ENCODE measurements at places on chromosomes 5 and 9. TPM values are rescaled to one million over a fixed set of nuclear protein-coding genes. Genes with fewer than 3 reads are reported as not detected.

GRCh38 chr9:79286992-79287707 lies 284.6 kb upstream of the TLE4 start:
- no peaks in the 10 kb centered on the region for H3K4me1 ChIP-seq
- no peak overlapping the region for H3K27ac ChIP-seq
- no peaks in the 10 kb centered on the region for H3K36me3 ChIP-seq
- H3K4me3 ChIP-seq: no peak overlapping the region
- no peak for DNase-seq
- H3K27me3 ChIP-seq: no peaks in the 10 kb centered on the region

- no peaks in the 10 kb centered on the region for H3K36me3 ChIP-seq
- H3K4me1 ChIP-seq: no peaks in the 10 kb centered on the region
- H3K27ac ChIP-seq: no peak overlapping the region
- H3K27me3 ChIP-seq: no peaks in the 10 kb centered on the region
- no peak overlapping the region for H3K4me3 ChIP-seq
- no peak for DNase-seq
These were observed 462.7 kb downstream of the EBF1 start for GRCh38 chr5:158637039-158637438.

- H3K27me3 ChIP-seq: no peaks in the 10 kb centered on the region
- no peak overlapping the region for H3K27ac ChIP-seq
- H3K4me3 ChIP-seq: no peak overlapping the region
These were observed 11.0 kb upstream of the CCDC171 start for GRCh38 chr9:15541872-15542271.

DNA sequence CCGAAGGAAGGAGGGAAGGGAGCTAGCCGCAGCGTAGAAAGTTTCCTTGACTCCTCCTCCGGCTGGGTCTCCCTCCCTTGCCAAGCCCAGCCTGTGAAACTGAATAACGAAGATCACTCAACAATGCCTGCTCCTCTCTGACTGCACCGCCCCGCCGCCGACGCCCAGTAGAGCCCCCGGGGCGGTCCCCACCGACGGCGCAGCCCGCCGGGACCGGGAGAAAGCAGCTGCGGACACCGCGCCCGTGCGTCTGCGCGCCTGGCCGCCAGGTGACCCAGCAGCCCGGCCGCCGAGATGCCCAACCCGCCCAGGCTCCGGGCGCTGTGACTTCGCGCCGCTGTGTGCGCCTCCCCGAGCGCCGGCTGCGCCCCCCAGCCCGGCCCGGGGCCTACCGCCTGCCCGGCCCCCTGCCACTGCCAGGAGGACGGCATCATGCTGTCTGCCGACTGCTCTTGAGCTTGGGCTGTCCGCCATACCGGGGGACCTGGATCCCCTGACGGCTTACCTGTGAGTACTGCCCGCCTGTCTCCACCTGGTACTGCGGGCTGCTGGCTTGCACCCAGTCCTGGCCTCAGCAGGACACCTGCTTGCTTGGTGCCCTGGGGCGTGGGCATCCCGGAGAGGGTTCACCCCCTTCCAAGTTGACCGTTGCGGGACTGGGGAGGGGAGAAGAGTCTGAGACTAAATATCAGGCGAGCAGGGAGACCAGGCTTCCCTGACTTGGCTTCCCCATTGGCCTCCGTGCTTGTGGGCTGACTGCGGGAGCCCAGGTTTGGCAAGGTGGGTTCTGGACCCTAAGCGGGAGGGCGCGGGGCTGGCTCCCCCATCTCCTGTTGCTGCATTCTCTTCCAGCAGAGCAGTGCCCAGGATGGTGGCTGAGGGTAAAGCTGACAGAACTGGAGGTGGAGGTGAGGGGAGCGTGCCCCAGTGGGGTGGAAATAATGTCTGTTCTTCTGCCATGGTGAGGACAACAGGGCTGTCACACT lies 26.2 kb upstream of the SPTLC1 start:
- H3K27me3 ChIP-seq: peaks cover 3% of the 10 kb centered on the region
- H3K4me3 ChIP-seq: peak overlapping the region; percentile 69
- no peaks in the 10 kb centered on the region for H3K4me1 ChIP-seq
- no peak overlapping the region for H3K27ac ChIP-seq
- DNase-seq: peak; percentile 64
- peaks cover 2% of the 10 kb centered on the region for H3K36me3 ChIP-seq

GRCh38 chr5:56167519-56167918 lies 65.6 kb downstream of the ANKRD55 start:
- H3K27ac ChIP-seq: no peak overlapping the region
- H3K36me3 ChIP-seq: no peaks in the 10 kb centered on the region
- DNase-seq: no peak
- no peak overlapping the region for H3K4me3 ChIP-seq
- no peaks in the 10 kb centered on the region for H3K27me3 ChIP-seq

DNA sequence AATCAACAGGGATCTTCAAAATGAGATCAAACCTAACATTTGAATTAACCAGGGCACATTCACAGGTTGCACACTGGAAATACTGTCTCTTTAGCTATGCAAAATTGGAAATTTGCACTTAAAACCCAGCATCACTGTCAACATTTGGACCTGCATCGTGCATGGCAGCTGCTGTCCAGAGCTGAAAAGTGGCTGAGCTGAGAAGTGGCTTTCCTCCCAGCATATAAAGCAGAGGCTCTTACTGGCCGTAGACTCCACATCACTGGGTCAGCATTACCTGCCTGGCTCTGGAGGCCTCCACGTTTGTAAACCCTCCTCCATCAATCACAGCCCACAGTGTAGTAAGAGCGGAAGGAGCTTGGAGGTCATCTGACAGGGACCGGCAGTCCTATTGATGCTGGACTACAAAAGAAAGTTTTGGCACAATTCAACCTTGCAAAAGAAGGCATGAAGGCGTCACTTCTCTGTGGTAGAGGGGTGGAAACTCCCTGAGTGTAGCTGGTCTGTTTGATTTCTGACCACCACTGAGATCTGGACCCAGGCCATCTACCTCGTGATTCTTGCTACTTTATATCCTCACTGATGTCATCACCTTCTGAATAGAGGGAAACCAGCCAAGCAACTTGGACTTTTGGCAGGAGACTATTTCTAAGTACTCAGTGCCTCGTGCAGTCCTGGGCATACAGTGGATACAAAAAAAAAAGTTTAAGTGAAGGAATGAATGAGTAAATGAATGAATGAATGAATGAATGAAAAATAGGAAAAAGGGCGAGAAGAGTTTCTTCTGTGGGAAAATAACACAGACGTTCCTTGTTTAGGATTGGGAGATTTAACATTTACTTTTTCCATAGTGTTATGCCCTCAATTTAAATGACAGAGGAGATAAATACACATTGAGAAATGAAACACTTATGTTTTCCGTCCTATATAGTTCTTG lies 14.8 kb downstream of the RASEF start:
- no peak overlapping the region for H3K4me3 ChIP-seq
- no peaks in the 10 kb centered on the region for H3K36me3 ChIP-seq
- no peaks in the 10 kb centered on the region for H3K27me3 ChIP-seq

- no peaks in the 10 kb centered on the region for H3K36me3 ChIP-seq
- DNase-seq: no peak
- H3K4me1 ChIP-seq: peaks cover 7% of the 10 kb centered on the region
- peak overlapping the region; percentile 84 for H3K4me3 ChIP-seq
These were observed 1.0 kb upstream of the CACFD1 start for GRCh38 chr9:133458643-133459312.

DNA sequence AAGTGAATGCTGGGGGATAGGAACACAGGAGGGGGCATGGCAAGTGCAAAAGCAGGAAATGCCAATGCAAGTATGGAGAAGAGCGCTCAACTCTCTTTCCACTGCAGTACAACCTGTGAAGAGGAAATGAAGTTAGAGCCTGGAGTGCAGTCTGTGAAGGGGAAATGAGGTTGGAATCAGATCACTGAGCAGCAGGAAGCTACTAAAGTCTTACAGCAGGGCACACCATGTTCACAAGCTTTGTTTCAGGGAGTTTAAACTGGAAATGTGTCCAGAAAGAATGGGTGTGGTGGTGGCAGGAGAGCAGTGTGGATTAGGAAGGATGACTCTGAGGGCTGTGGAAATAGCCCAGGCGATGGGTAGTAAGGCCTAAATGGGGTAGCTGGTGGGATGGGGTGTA lies 15.4 kb downstream of the ARHGEF37 start:
- no peaks in the 10 kb centered on the region for H3K36me3 ChIP-seq
- H3K4me3 ChIP-seq: no peak overlapping the region
- no peak for DNase-seq
- peaks cover 5% of the 10 kb centered on the region for H3K4me1 ChIP-seq
- no peaks in the 10 kb centered on the region for H3K27me3 ChIP-seq
- H3K27ac ChIP-seq: no peak overlapping the region

DNA sequence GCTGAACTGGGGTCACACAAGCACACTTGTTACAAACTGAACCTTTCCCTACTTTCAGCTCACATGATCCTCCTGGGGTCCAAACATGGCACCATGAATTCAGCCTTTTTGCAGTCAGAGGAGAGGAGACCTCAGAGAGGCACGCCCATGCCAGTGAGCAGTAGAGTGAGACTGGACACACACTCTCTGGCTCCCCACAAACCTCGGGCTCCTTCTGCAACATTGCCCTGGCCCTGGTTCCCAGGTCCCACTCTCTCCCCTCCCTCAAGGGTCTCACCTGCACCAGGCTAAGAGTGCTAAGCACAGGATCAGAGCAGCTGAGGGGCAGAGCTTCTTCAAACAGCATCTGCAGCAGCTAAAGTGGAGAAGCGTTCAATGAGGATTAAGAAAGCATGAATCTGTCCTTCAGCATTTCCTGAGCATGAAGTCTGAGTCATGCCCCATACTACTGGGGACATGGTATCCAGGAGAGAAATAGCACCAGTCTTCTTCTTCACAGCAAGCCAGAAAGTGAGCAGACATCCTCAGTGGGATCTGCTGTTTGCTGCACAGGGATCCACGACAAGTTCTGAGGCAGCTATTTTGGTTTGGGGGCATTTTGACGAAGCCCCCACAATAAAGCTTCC lies 27.2 kb downstream of the SLC35A4 start:
- DNase-seq: no peak
- no peak overlapping the region for H3K27ac ChIP-seq
- H3K4me3 ChIP-seq: no peak overlapping the region

DNA sequence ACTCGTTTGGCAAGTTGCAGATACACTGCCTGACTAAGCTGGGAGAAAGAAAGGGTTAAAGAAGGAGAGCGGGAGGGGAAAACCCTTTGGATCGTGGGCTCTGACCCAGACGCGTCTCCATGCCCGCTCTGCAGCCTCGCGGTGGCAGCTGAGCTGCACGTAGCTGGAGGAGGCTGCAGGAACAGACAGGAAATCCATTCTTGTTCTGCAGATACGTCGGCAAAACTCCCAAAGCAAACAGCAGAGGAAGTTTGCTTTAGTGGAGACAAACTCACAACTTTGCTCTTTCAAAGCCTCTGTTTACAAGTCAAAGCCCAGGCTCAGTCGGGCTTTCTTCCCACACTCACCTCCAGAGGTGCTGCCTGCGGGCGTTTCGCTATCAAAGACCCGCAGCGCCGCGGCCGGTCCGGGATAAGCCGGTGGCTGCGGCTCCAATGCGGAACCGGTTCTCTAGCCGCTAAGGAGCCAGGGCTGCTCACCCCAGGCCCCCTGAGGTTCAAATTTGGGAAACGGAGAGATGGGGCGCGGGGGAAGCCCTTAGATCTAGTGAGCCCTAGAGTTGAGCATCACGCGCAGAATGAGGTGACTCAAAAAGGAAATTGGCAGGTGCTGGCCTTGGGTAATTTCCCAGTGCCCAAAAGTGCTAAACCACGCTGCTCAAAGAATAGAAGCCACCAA lies 60.7 kb downstream of the MAT2B start:
- no peak overlapping the region for H3K27ac ChIP-seq
- H3K36me3 ChIP-seq: no peaks in the 10 kb centered on the region
- no peaks in the 10 kb centered on the region for H3K27me3 ChIP-seq
- peak overlapping the region; percentile 77 for H3K4me3 ChIP-seq

GRCh38 chr9:9556865-9557803 lies 1055.7 kb downstream of the PTPRD start:
- H3K27me3 ChIP-seq: no peaks in the 10 kb centered on the region
- peak; percentile 59 for DNase-seq
- peaks cover 10% of the 10 kb centered on the region for H3K4me1 ChIP-seq
- peak overlapping the region; percentile 96 for H3K27ac ChIP-seq
- peak overlapping the region; percentile 31 for H3K4me3 ChIP-seq

- H3K36me3 ChIP-seq: no peaks in the 10 kb centered on the region
- no peak overlapping the region for H3K4me3 ChIP-seq
- no peak for DNase-seq
- no peaks in the 10 kb centered on the region for H3K27me3 ChIP-seq
- no peak overlapping the region for H3K27ac ChIP-seq
- H3K4me1 ChIP-seq: no peaks in the 10 kb centered on the region
These were observed 616.3 kb downstream of the EBF1 start for GRCh38 chr5:158483281-158483860.

DNA sequence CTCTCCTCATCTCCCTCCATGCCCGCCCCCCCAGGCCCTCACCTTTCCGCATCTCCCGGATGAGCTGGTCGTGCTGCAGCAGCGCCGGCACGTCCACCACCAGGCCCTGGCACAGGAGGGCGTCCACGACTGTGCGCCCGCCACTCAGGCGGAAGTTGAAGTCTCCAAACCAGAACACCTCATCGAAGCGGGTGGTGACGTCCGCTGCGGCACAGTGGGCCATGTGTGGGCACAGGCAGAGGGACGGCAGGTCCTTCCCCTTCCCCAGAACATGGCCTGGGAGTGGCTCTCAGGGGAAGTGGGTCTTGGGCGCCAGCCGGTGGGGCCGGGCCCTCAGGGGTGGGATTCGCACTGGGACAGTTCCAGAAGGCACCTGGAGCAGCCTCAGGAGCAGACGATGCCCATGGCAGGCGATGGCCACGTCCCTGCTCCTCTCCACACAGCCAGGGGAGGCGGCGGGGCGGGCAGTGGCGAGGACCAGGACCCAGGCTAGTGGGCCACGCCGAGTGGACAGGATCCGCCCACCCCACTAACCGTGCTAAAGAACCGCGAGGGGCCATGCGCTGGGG lies 7.8 kb downstream of the INPP5E start:
- H3K27me3 ChIP-seq: no peaks in the 10 kb centered on the region
- peaks cover 25% of the 10 kb centered on the region for H3K36me3 ChIP-seq
- H3K27ac ChIP-seq: no peak overlapping the region

The SNAPC3 gene
- total RNA-seq: 28.0 TPM

The OR1J2 gene
- not detected for total RNA-seq

The GABBR2 gene
- total RNA-seq: 0.94 TPM

The OLFM1 gene
- total RNA-seq: 36.8 TPM

The PCDHGB6 gene
- 6.0 TPM for total RNA-seq
